ENCODE measurements at places on chromosomes 5 and 9. TPM values are rescaled to one million over a fixed set of nuclear protein-coding genes. Genes with fewer than 3 reads are reported as not detected.

CDH18 gene
- total RNA-seq, result not detected

MLANA gene
- total RNA-seq, result not detected

OBP2B gene
- total RNA-seq, result not detected

C5orf58 gene
- total RNA-seq, result not detected

BRD8 gene
- total RNA-seq, result 46.1 TPM

IL33 gene
- 0.33 TPM for total RNA-seq

DMRT3 gene
- not detected for total RNA-seq

NR4A3 gene
- 1.5 TPM for total RNA-seq

SYK gene
- total RNA-seq, result 0.04 TPM

FOXD4L5 gene
- 0.11 TPM for total RNA-seq

TRIM41 gene
- total RNA-seq, result 18.1 TPM

CDH6 gene
- 0.07 TPM for total RNA-seq

ITGA2 gene
- 16.6 TPM for total RNA-seq

PAEP gene
- total RNA-seq, result not detected

HARS1 gene
- 86.5 TPM for total RNA-seq

FAM221B gene
- total RNA-seq, result not detected

KIF4B gene
- total RNA-seq, result not detected

TYRP1 gene
- 0.14 TPM for total RNA-seq

SGTB gene
- 8.9 TPM for total RNA-seq

ENTREP1 gene
- total RNA-seq, result 0.62 TPM

IL7R gene
- 0.38 TPM for total RNA-seq

SELENOP gene
- 0.61 TPM for total RNA-seq

LHX3 gene
- 0.14 TPM for total RNA-seq

RBM22 gene
- 43.9 TPM for total RNA-seq

CTNNAL1 gene
- 51.1 TPM for total RNA-seq

NME5 gene
- total RNA-seq, result not detected

JAKMIP2 gene
- not detected for total RNA-seq

PCDHA4 gene
- 0.95 TPM for total RNA-seq

TMC1 gene
- total RNA-seq, result not detected

SLC25A48 gene
- not detected for total RNA-seq

ISL1 gene
- not detected for total RNA-seq

RRAGA gene
- 138 TPM for total RNA-seq

SSBP2 gene
- 10.7 TPM for total RNA-seq

MPDZ gene
- total RNA-seq, result 10.6 TPM

SHOC1 gene
- total RNA-seq, result not detected

NR2F1-AS1 gene
- 4.1 TPM for total RNA-seq

FOXE1 gene
- total RNA-seq, result 4.3 TPM

SPINK13 gene
- total RNA-seq, result not detected

TMEM174 gene
- total RNA-seq, result not detected

FREM1 gene
- total RNA-seq, result not detected

PCDHGA5 gene
- total RNA-seq, result 0.18 TPM

FAM240B gene
- not detected for total RNA-seq

MARCOL gene
- not detected for total RNA-seq

IL4 gene
- total RNA-seq, result not detected

CMYA5 gene
- 0.53 TPM for total RNA-seq

C1QTNF2 gene
- total RNA-seq, result not detected

ARID3C gene
- total RNA-seq, result not detected

TOPORS gene
- 18.7 TPM for total RNA-seq

KCNV2 gene
- not detected for total RNA-seq

DNAH5 gene
- 2.3 TPM for total RNA-seq

Measured in A549 treated with ZK216348 at 1 μM for 4 hours (cell line).